Activated gamma-delta T cell treated with Interleukin-2 at 50 U/mL for 16 hours (primary cell): ENCODE measurements at places on chromosomes 6 and 20.
A peak's percentile ranks its signal among the peaks of the same experiment; 100 is the strongest.

- no peak for DNase-seq
These were observed 44.9 kb upstream of the RNF144B start for GRCh38 chr6:18342223-18342622.

DNA sequence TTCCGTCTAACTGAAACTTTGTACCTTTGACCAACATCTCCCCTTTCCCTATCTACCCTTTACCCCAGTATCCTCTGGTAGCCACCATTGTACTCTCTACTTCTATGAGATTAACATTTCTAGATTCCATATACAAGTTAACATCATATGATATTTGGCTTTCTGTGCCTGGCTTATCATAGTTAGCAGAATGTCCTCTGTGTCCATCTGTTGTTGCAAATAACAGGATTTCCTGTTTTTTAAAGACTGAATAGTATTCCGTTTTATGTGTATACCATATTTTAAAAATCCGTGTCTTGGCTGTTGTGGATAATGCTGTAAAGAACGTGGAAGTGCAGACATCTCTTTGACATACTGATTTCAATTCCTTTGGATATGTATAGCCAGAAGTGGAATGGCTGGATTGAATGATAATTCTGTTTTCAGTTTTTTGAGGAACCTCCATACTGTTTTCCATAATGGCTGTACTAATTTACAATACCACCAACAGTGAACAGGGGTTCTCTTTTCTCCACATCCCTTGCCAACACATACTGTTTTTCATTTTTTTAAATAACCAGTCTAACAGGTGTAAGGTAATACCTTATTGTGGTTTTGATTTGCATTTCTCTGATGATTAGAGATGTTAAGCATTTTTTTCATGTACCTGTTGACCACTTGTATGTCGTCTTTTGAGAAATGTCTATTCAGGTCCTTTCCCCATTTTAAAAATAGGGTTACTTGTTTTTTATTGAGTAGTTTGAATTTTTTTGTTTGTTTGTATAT, 53.8 kb downstream of the CDC5L start:
- no peak for DNase-seq

DNA sequence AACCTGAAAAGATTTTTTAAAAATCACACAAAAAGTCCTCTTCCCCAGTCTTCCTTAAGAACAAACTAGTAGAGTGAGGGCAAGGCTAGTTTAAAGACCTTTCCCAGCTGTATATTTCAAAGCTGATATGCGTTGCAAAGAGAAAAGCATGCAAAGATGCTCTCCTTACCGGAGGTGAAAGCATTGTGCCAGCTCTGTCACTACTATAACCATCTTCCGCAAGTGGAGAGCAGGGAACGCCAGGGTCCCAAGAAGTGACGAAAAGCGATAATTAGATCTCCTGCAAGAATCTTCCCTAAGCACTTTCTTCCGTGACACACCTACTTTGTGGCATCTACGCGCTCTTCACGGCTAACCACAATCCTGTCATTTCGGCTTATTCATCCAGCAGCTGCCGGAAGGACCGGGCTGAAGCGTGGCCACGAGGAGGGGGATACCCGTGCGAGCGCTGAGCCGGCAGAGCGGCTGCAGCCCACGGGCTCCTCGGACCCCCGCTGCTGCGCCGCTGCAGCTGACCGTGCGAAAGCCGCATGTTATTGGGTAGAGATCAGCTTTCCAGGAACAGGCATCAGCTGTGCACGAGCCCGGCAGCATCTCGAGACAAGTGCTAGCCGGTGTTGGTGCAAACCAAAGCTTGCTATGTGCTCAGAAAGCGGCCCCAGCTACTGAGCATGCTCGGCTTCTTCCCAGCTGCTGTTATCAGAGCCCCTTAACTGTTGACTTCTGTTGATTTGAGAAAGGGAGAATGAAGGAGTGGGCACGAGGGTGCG, 57.2 kb upstream of the ARHGAP18 start:
- peak; percentile 41 for DNase-seq

GRCh38 chr6:136486357-136486756, 63.9 kb downstream of the MAP7 start:
- no peak for DNase-seq

GRCh38 chr6:7267071-7267465, 45.9 kb downstream of the SSR1 start:
- DNase-seq = no peak

- no peak for DNase-seq
These were observed 86.3 kb upstream of the PROKR2 start for GRCh38 chr20:5402903-5403531.

DNA sequence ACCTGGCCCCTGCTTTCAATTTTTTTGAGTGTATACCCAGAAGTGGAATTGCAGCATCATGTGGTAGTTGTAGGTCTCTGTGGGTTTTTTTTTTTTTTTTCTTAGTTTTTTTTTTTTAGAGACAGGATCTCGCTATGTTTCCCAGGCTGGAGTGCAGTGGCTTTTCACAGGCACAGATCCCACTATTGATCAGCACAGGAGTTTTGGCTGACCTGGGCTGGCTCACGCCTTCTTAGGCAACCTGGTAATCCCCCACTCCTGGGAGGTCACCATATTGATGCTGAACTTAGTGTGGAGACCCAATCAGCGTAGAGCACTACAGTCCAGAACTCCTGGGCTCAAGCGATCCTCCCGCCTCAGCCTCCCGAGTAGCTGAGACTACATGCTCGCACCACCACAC, 25.9 kb downstream of the MTO1 start:
- DNase-seq = no peak

DNA sequence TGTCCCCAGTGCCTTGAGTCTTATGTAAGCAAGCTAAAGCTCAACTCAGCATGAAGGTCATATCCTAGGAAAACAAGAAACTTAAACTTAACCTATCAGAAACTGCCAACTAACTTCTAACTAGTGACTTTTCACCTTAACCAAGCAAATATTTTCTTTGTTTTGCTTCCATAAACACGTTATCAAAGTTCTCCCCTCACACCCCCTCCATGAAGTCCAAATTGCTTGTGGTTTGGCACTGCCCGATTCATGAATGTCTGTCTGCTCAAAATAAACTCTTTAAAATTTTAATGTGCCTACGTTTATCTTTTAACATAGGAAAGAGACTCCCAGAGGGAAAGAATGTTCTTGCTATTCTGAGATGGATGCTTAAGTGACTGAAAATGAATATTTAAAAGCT, 34.9 kb downstream of the GSTA2 start:
- DNase-seq = no peak

- no peak for DNase-seq
These were observed 70.7 kb downstream of the PDE7B start for GRCh38 chr6:135922174-135922573.

- DNase-seq = no peak
These were observed 151.2 kb downstream of the PDE10A start for GRCh38 chr6:165511807-165512206.

GRCh38 chr6:158709809-158710208, 60.0 kb downstream of the SYTL3 start:
- no peak for DNase-seq

- no peak for DNase-seq
These were observed 30.0 kb upstream of the PRND start for GRCh38 chr20:4691753-4692152.

DNA sequence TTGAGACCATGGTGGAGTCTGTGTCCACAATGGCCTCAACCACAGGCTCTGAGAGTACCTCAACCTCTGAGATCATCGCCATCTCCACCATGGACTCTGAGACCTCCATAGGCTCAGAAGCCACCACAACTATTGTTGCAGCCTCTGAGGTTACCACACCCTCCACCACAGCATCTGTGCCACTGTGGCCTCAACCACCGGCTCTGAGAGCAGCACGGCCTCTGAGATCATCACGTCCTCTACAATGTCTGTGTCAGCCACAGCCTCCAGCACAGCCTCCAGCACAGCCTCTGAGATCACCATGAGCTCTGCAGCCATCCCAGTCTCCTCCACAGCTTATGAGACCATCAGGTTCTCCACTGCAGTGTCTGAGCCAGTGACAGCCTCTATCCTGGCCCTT, 19.4 kb upstream of the MUC21 start:
- no peak for DNase-seq

GRCh38 chr6:121449331-121449730, 13.9 kb downstream of the GJA1 start:
- no peak for DNase-seq

DNA sequence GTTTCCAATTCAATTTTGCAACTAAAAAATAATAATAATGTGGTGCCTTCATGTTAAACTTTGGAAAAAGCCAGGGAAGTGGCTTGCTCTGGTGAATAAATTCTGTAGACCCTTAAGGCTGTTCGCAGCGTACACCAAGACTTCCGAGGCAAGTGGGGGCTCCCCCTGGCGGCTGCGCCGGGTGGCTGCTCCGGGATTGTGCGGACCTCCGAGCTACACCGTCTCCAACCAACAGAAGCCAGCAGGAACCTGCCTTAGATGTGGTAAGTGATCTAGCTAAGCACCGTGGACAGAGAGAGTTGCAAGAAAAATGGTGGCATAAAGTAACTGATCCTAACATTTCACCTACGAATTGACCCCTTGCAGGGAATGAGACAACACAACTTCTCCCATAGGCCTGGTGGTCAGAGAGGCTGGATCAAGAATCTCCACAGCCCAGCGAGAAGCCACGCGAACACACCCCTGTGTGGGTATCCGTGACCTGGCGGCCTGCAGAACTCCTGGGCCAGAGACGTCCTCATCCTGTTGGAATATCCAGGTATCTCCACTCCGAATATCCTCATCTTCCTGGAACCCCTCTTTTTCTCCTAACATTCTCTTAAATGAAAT, 69.6 kb downstream of the TBXT start:
- peak; percentile 43 for DNase-seq

DNA sequence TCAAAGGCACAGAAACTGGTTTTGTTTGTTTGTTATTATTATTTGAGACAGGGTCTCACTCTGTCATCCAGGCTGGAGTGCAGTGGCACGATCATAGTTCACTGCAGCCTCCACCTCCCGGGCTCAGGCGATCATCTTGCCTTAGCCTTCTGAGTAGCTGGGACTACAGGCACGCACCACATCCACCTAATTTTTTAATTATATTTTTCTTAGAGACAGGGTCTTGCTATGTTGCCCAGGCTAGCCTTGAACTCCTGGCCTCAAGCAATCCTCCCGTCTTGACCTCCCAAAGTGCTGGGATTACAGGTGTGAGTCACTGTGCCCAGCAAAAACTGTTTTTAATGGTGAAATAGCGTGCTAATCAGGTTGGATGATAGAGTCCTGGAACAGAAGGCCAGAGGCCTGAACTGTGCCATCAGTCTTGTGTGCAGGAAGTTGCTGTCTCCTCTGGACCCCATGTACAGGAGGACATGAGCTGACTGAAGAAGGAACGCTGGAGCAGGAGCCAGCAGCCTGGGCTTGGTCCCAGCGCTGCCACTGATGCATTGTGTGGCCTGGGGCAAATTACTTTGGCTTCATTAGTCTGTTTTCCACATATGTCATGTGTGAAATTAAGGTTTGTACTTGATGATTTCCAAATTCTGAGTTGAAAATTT, 4.9 kb downstream of the TM9SF4 start:
- DNase-seq = no peak

DNA sequence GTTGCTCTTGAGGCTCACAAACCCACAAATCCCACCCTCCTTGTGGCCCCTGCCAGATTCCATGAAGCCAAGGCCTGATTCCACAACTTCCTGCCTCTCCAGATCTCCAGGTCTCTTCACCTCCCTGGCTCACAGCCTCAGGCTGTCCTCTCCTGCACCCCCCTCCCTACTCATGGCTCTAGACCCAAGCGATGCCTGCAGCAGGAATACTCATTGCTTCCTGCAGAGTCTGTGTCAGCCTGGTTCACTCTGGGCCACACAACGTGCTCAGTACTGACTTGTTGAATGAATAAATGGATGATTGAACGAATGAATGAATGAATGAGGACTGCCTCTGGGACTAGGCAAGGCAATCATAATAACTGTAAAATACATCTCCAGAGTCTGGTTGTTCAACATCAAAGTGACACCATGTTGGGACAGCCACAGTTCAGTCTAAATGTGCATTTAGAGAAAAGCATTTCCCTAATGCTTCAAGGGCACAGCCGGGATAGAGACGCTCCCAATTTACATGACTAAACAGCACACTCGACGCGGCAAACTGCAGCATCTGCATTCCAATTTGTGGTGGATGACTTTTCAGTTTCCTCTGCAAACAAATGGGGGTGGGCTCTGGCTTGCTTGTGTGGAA, 139.9 kb downstream of the GRM4 start:
- no peak for DNase-seq

DNA sequence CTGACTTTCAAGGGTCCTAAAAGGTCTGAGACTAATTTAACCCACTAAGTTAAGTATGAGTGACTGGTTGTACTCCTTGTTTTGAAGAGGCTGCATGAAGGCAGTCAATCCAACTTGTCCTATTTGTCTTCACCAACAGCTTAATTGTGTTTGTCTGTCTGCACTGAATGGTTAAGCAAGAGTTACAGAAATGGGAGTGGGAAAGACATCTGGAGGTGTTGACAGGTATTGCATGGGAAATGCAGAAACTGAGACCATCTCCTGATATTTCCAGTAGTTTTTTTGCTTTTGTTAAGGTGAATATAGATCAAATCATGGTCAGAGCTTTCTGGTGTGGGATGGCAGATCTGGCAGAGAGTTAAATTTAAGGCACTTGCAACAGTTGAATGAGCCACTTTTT, 6.5 kb downstream of the FUT9 start:
- no peak for DNase-seq

DNA sequence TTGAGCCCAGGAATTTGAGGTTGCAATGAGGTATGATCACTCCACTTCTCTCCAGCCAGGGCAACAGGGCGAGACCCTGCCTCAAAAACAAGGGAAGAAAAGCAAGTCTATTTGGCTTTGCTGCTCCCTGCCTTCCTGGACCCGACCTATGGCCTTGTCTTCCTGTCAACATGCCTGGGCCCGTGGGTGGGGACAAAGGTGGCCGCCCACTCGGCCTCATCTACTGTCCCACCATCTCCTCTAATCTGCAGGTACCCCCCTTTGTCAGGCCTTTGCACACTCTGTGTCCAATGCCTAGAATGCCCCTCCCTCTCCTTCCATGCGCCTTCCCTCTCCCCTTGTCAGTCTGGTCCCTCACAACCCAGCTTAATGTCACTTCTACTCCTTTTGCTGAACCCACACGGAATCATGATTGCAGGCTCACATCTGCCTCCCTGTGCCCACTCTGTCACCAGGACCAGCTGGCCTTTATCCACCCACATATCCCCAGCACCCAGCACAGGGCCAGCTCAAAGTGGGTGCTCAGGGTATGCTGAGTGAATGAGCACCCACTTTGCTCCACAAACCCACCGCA, 40.3 kb downstream of the MDFI start:
- DNase-seq = no peak

DNA sequence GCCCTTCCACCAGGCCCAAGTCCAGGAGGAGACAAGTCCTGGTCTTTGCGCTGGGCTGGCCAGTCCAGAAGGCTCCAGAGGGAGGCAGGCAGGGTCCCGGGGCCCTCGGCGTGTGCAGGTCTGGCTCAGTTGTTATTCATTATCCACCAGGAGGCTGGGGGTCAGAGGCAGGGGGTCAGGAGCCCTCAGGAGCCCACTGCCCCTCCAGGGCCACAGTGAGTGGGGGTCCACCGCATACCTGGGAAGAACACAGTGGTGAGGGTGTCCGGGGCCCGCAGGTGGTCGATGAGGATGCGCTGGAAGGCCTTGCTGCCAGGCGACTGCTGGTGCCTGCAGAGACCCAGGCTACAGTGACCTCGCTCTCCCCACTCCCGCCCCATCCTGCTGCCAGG, 4.4 kb upstream of the C20orf144 start:
- no peak for DNase-seq
